NCI-H345 (cell line): ENCODE measurements at places on chromosomes 7 and 10.

- no peak for DNase-seq
Observed at GRCh38 chr10:69089638-69090599, 2.0 kb downstream of the SRGN start.

DNA sequence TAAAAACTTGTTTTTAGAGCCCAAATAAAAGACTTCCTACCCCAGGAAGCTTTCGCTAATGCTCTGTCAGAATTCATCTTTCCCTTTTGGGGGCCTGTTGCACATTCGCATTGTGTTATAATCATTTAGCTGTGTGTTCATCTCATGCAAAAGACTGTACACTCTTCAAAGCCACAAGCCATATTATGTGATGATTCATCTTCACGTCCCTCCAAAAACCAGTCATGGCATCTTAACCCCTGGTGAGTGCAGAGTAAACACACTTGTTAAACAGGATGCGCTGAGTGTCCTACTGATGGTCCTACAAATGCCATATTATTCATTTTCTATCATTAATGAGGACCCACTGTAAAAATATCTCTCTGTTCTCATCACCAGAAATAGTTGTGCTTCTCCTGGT, 235.4 kb downstream of the KIAA1217 start:
- DNase-seq, result no peak

DNA sequence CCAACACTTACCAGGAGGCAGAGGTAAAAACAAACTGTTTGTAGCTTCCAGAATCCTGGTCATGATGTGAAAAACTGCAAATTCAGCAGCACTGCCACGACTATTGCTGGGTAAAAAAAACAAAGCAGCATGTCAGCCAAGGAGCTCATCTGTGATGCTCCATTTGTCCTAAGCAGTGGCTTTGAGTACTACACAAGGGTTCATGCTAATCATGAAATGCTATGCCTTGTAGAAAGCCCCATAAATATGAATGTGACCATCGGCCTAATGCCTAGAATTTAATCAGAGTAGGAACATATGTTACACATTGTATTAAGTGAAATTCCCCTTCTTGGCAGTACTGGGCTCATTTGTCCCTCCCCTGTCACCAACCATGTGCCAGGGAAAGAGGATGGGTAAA, 95.4 kb downstream of the GSAP start:
- no peak for DNase-seq

DNA sequence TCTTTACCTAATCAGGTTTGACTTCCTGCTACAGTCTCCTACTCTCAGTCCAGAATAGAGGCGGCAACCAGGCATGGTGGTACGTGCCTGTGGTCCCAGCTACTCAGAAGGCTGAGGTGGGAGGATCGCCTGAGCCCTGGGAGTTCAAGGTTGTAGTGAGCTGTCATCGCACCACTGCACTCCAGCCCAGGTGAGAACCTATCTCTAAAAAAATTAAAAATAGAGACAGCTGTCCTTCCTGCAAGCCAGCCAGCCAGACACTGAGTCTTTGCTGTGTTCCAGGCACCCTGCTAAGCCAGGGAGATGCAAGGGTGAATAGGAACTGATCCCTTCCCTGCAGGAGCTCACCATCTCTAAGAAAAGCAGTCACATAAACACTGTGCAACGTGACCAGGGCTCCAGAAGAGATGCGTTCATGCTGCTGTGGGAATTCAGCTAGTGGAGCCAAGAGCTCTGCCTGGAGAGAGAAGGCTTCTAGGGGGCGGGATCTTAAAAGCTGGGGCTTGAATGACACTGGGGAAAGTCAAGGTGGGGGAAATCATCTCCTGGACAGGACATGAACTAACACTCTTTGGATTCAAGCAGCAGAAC, 22.1 kb upstream of the SLIT1 start:
- DNase-seq, result peak; percentile 38

GRCh38 chr7:4225881-4226523, 456.1 kb upstream of the FOXK1 start:
- DNase-seq, result no peak

DNA sequence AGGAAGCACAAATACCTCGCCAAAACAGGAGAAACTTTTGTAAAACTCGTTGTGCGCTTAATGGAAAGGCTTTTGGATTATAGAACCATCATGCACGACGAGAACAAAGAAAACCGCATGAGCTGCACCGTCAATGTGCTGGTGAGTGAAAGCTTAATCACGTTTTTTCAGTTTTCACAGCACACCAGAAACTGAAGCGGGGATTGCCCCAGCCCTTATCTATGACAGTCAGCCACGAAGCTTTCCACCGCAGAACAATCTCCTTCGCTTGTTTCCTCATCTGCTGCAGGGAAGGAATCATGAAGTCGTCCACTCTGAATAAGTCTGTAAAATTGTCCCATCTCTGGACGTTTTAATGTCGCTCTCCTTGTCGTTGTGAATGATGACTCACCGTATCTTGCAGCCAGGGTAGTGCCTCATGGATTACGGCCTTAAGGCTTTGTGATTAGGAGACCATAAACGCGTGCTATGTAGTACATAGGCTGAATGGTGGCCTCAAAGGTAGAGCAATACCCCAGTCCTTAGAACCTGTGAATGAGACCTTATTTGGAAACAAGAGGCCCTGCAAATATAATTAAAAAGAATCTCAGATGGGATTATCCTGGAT, 174.9 kb upstream of the NPS start:
- DNase-seq, result no peak

- DNase-seq, result no peak
Observed at GRCh38 chr10:68221196-68221595, 10.7 kb downstream of the ATOH7 start.

DNA sequence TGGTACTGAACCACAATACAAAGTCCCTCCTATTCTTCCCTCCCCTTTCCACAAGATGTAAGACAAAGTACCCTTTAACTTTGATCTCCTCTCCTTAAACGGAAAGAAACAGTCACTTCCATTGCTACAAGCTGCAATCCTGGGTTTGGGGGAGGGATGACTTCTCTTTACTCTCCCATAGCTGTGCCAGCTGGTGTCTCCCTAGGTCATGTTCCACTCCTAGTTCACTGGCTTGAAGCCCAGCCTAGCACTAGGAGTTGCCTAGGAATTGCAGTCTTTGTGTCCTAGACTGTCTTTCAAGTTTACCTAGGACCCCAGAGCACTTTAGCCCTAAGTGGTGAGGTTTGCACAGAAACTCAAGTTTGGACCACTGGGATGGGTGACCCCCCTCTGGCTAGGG, 311.1 kb downstream of the HPSE2 start:
- DNase-seq, result no peak

GRCh38 chr10:119275085-119275484, 67.7 kb downstream of the GRK5 start:
- no peak for DNase-seq

DNA sequence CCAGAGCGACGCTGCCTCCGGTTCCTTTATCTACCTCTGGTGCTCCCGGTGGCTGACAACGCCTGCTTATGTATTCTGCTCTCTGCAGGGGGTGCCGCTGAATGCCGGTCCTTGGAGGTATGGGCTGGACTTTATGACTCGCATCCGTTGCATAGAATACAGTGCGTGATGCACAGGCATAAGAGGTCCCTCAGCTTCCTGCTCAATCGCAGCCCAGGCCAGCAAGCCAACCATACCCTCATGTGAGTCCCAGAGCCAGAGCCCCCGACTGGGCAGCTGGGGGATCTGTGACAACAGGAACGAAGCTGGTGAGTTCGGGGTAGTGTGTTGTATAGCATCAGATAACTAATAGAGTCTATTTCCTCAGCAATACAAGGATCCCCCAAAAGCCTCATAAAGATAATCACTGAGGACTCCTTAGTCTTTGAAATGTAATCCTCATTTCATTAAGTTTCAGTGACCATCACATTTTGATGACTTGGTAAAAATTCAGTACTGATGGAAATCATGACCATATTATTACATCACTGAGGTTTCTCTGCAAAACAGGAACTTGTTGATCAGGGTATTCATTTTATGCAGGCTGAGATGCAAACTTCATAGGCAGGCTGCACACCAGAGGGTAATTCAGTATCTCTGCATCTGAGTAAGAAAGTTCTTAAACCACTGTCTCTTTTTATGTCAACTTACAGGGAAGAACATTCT, 607.8 kb downstream of the PTPRN2 start:
- DNase-seq, result peak; percentile 90

DNA sequence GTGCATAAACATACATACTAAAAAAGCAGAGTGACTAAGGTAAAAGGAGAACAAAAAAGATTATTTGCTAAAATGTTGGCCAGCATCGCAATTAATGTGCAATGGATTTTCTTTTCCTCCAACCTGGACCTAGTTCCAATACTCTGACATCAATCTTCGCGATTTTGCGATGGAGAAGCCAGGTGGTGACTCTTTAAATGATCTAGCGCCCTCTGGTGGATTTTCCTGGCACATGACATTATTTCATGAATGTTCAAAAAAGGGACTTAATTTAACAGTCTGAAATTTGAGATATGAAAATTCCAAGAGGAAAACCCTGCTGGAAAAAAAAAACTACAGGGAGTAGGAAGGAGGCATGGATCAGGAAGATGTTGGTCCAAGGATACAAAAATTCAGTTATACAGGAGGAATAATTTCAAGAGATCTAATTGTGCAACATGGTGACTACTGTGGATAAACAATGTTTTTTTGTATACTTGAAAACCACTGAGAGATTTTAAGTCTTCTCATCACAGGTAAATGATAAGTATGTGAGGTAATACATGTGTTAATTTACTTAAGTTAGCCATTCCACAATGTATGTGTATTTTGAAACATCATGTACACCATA, 4.3 kb upstream of the KCNMA1 start:
- peak; percentile 86 for DNase-seq

- no peak for DNase-seq
Observed at GRCh38 chr10:89079961-89080360, 89.4 kb downstream of the FAS start.

- DNase-seq, result no peak
Observed at GRCh38 chr10:42482411-42482810, 156.0 kb downstream of the ZNF33B start.

DNA sequence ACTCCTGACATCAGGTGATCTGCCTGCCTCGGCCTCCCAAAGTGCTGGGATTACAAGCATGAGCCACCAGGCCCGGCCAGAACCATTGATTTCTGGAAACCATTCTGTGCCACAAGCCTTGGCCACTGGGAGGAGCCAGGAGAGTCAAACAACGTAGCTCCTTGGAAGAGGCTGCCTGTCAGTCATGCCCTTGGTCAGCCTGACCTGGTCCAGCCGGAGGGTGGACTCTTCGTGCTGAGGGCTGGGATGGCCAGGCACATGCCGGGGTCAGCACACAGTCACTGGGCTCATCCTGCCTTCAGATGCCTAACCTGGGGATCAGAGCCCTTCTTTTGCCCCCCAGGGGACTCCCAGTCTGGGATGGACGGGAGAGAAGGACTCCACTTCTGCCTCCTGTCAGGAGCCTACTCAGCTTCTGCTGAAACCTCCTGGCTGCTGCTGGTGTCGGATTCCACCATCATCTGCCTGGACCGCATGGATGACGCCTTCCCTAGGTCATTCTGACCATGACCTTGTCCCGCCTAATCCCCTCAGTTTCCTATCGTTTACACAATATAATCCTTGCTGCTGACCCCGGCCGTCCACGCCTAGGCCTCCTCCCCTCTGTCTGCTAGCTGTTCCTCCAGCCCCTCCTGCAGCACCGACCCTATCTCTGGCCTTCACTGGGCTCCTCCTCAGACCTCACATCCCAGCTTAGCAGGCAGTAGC, 30.4 kb downstream of the TMEM270 start:
- DNase-seq, result no peak

DNA sequence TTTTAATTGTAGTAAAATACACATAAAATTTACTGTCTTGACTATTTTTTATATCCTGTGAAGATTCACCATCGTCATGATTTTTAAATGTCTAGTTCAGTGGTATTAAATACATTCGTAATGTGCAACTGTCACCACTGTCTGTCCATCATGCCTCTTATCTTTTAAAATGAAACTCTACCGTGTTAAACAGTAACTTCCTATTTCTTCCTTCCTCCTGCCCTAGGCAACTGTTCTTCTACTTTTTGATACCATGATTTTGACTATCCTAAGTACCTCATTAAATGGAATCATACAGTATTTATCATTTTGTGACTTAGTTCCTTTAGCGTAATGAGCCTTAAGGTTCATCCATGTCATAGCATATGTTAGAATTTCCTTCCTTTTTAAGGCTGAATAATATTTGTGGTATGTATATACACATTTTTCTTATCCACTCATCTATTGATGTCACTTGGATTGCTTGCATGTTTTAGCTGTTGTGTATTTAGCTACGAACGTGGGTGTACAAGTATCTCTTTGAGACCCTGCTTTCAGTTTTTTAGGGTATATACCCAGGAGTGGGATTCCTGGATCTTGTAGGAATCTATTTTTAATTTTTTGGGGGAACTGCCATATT, 13.5 kb downstream of the SLK start:
- DNase-seq, result no peak

GRCh38 chr7:94697035-94697974, 41.4 kb upstream of the SGCE start:
- no peak for DNase-seq

DNA sequence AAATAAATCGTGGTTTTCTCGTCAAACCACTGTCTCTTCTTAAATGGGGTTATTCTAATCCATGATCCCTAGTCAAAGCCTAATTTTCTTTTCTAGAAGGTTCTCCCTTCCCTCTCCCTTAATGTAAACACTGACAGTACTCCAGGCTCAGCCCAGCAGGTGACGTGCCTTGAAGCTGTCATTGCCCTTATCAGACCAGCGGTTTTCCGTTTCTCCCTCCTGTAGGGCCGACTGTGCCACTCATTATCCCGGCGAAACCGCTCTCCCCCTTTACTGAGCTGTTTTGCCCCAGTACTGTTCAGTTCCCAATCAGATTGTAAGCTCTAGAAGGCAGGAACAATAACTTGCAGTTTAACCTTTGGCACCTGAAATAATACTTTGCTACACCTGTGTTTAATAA, 153.5 kb upstream of the RHEB start:
- no peak for DNase-seq

GRCh38 chr10:61994405-61995219, 93.1 kb downstream of the ARID5B start:
- DNase-seq, result no peak

- DNase-seq, result no peak
Observed at GRCh38 chr7:86252406-86252805, 391.3 kb upstream of the GRM3 start.

GRCh38 chr10:98212196-98212595, 55.8 kb downstream of the LOXL4 start:
- DNase-seq, result no peak

- DNase-seq, result no peak
Observed at GRCh38 chr7:83836028-83836427, 187.1 kb upstream of the SEMA3E start.

GRCh38 chr10:97089209-97089870, 96.4 kb downstream of the SLIT1 start:
- DNase-seq, result no peak

DNA sequence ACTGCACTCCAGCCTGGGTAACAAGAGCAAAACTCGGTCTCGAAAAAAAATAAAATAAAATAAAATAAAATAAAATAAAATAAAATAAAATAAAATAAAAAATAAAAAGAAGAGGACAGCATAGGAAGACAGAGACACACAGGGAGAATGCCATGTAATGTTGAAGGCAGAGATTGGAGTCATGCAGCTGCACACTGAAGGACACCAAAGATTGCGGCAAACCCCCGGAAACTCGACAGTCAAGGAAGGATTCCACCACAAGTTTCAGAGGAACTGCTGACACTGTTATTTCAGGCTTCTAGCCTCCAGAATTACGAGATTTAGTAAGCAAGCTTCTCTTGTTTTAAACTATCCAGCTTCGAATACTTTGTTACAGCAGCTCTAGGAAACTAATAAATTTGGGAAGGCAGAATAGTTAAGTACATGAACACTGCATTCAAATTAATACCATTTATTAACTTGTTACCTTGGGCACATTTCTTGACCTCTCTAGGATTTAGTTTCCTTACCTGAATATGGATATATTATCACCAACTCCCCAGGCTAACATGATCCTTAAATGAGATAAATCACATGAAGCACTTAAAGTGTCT, 9.5 kb downstream of the CPED1 start:
- DNase-seq, result no peak
